ENCODE measurements at places on chromosomes 5 and 9.

DNA sequence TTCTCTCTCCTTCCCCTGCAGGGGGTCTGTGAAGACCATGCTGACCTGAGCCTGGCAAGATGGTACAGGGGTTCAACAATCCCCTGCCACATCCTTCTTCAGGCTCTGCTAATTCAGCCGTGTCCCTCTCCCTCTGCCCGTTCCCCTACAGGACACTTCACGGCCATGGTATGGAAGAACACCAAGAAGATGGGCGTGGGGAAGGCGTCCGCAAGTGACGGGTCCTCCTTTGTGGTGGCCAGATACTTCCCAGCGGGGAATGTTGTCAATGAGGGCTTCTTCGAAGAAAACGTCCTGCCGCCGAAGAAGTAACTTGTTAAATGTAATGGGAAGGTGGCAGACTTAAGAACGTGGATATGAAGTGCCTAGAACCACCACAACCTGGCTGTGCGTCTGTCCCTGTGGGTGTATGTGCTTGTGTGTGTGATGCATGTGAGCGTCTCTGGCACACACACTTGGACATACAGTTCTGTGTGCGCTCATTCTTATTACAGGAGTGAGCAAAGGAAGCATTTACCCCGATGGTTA is 6.9 kb upstream of the CCIN start:
- DNase-seq: no peak

DNA sequence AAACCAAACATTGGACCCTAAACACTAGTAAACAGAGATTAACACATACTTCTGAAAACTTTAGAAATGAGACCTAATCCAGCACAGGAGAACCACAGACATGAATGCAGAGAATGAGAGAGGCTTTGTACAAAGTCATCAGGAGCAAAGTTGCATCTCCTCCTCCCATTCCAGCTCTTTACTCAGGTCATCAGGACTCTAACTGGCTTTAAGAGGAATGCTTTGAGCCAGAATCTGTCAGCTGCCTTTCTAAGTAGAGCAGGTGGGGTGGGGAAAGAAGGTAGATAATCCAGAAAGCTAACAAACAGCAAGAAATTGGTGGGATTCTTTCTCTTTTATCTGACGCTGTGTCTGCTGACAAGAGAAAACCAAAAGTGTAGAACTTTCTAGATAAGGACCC is 582.7 kb upstream of the DMAC1 start:
- DNase-seq: no peak

DNA sequence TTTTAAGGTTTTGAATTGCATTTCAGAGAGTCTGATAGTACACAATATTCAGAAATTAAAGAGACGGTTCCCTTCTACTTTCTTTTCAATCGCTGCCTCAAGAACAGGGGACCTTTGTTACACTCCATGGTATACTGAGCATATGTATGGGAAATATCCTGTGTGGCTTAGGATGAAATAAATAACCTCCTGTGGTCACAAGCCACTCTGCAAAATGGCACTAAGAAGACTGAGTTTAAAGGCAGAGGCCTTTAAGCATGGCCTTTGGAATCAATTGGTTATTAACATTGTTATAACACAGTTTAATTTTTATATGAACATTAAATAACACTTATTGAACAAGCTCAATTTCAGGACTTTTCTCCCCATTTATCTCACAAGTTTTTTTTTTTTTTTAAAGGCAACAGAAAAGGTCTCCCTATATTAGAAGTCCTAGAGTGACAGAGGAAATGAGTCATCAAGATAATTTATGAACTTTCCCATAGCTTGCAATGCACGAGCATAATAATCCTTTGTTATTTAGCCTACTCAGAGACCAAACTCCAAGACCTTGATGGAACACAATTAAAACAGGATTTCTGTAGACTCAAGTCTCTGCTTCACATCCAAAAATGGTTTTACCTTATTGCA is 341.9 kb downstream of the TMEM167A start:
- no peak for DNase-seq

DNA sequence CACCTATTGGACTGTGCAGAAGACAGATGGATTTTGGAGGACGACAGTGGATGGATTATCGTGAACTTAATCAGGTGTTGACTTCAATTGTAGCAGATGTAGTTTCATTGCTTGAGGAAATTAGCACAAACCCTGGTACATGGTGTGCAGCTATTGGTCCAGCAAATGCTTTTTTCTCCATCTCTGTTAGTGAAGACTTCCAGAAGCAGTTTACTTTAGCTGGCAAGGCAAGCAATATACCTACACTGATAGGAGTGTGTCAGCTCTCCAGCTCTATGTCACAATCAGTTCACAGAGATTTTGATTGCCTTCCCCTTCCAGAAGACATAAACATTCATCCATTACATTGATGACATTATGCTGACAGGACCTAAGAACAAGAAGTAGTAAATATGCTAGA is 35.7 kb upstream of the ROR2 start:
- no peak for DNase-seq

GRCh38 chr9:76510446-76510845 is 51.5 kb downstream of the GCNT1 start:
- DNase-seq: no peak

DNA sequence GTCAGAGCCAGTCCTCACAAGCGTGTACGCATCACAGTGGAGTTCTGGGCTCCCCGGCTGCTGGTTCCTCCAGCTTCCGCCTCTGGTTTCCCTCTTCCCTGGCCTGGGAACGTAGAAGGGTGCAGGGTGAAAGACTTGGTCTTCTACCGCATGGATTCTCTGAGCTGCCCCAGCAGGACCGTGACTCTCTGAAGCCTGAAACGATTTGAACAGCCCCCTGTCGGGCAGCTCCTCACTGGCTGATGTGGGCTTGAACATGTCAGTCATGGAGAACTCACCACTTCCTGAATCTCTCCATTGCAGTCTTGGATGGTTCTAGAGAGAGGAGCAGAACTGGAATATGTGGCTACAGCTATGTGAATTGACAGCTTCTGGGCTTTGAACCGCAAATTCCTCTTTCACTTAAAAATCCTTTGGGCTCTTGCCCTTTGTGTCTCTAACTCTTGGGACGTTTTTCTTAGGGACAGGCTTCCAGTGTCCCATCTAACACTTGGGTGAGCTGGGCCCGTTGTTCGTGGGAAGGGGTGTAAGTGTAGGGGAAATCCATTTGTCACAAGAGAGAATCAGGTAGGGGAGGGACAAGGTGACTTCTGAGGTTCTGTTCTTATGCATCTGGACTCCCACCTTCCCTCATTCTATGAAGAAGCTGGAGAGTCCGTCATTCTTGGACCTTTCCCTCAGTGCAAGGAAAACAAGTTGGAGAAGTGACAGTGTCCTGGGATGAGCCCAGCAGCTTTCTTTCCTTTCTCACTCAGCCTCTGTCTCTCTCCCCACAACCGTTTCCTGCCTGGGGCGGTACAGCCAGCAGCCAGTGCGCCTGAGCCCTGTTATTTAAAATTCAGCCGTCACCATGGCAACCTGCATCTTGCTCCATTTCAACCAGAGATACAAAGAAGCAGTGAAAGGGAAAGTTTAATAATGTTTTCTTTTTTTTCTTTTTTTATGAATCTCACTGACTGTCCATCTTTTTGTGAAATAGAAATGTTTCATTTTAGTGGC is 84.7 kb downstream of the PTTG1 start:
- DNase-seq: peak; percentile 80

- no peak for DNase-seq
Measured at GRCh38 chr5:158055111-158055501, 196.2 kb upstream of the CLINT1 start.

GRCh38 chr9:137156567-137157375 is 13.1 kb downstream of the LRRC26 start:
- peak; percentile 43 for DNase-seq

DNA sequence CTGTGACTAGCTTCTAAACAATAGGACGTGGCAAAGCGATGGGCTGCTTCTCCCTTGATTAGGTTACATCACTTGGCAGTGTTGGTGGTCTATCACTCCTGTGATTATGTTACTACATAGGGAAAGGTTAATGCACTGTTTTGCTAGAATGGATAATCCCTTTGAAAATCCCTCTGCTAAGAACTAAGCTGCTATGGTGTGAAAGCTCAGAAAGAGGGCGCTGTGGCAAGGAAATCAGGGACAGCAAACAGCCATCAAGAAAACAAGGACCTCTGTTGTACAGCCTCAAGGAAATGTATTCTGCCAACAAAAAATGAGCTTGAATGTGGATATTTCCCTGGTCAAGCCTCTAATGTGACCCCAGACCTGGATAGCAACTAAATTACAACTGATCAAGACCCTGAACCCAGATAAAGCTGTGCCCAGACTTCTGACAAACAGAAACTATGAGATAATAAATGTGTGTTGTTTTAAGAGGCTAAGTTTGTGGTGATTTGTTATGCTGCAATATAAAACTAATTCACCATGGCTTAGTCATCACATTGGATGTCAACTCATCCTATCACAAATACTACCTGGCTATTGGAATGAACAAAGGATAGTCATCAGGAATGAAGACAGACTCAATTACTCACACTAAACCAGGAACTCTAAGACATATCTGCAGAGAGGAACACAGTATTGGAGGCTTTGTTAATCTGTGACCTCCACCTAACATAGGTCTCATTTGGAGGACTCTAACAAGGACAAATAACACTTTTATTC is 1215.9 kb downstream of the EFNA5 start:
- DNase-seq: no peak

DNA sequence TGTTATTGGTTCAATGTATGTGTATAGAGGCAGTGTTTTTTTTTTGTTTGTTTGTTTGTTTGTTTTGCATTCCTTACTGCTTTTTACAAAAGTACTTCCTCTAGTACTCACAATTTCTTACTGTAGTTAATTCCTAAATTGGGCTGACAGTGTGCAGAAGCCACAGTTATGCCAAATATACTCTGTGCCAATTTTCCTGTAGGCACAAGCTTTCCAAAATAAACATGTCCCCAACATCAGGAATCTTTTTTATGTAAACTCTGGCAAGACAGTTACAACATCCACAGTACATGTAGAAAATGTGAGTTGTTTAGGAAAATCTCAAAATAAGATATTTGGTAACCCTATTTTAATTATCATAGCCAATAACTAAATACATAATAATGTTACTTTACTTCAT is 161.6 kb upstream of the TSLP start:
- no peak for DNase-seq

- no peak for DNase-seq
Measured at GRCh38 chr5:112002376-112002775, 245.4 kb upstream of the NREP start.

GRCh38 chr5:28066856-28067255 is 1028.5 kb upstream of the CDH9 start:
- no peak for DNase-seq

GRCh38 chr9:103552712-103553111 is 541.4 kb upstream of the SMC2 start:
- DNase-seq: no peak

- no peak for DNase-seq
Measured at GRCh38 chr5:147234239-147234824, 494 bp upstream of the STK32A start.

GRCh38 chr9:108972186-108972585 is 38.0 kb downstream of the ABITRAM start:
- DNase-seq: no peak

DNA sequence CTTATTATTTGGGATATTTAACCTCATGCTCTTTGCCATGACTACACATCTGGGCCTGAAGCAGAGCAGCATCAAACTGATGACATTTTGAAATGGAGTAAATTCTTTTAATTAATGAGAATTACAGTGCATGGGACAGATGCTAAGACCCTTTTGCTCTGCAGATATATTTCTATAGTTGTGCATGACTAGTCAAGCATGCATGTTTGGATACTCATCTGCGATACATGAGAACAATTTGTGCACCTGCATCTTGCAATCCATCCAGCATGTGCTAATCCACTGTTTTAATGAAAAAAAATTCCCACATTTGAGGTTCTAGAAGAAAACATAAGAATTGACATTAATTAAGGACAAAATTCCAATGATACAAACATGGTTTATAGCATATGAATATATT is 1047.6 kb upstream of the ACO1 start:
- no peak for DNase-seq

DNA sequence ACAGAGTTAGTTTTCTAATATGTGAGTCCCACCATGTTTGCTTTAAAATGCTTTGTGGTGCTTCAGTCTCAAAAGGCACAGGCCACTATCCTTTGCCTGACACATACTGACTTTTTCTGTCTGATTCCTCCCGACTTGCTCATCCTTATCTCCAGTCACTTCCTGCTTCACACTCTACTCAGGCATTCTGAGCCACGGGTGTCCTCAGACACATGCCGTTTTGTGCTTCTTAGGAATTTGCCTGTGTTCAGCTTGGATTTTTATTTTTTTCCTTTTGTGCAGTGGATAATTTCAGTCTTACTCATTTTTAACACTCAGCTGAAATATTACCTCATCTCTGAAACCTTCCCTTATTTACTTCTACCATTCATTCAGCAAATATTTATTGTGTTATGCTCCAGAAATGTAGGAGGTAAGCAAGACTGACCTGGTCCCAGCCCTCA is 54.1 kb downstream of the MAN2A1 start:
- DNase-seq: no peak

- no peak for DNase-seq
Measured at GRCh38 chr9:72509635-72510034, 11.8 kb upstream of the TMC1 start.

GRCh38 chr5:120108586-120109248 is 355.4 kb upstream of the PRR16 start:
- no peak for DNase-seq

DNA sequence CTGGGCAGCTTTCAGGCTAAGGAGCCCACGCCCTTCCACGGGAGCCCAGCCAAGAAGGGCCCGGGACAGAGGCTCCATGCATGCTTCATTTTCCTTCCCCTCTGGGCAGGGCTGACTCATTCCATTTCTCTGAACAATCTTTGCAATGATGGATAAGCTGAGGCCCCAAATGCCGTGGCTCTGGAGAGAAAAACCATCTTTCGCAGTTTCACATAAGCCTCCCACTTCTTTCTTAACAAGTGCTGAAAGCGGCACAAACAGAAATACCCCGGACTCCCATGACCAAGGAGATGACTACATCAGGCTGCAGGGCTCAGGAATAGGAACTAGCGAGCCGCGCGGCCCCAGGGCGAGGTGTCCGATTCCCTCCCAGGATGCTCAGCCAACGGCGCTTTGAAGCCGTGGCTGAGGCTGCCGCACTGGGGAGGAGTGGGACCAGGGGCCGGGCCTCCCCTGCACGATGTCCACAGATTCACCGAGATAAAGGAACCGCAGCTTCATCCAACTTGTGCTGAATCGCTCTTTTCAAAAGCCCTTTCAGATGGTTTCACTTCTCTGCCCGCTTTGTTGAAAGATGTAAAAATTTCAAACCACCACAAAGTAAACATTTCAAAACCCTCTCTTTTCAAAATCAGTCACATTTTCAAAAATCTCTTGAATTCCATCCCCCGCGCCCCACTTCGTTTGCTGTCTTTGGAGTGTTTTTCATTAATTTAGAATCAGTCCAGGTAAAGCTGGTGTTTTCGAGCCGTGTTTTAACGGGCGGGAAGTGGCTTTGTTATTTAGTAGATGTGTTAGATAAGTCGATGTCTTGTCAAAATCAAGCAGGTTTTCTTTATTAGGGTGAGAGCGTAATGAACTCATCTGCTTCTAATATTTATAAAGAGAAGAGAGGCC is 96.5 kb upstream of the LMX1B start:
- DNase-seq: peak; percentile 68

DNA sequence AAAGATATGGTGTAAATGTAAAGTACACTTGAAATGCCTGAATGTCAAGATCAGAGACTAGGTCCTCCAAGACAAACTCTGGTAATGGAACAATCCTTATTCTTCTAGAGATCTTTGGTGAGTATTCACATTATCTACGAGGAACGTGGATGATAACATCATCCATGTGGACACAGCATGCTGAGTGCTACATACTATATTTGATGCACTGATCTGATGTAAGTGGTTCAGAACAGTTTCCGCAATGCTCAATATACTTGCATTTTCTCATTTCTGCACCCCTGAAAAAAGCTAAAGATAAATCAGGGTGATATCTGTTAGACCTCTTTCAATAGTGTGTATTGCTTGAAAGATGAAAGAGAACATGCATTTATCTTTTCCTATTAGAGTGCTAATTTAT is 226.8 kb downstream of the EFNA5 start:
- DNase-seq: no peak

All from activated T-helper 2 cell treated with anti-CD3 and anti-CD28 coated beads, Interferon-gamma antibody, Interleukin-2, Interleukin-4, amounts not matched to agents 10 μg/mL and 5 μg/mL and 100 μg/mL, durations not matched to agents 14 hours and 24 hours and 36 hours (primary cell).